ENCODE measurements at places on chromosomes 6 and 20. TPM values are rescaled to one million over a fixed set of nuclear protein-coding genes. Genes with fewer than 3 reads are reported as not detected.
A peak's percentile ranks its signal among the peaks of the same experiment; 100 is the strongest.

DNA sequence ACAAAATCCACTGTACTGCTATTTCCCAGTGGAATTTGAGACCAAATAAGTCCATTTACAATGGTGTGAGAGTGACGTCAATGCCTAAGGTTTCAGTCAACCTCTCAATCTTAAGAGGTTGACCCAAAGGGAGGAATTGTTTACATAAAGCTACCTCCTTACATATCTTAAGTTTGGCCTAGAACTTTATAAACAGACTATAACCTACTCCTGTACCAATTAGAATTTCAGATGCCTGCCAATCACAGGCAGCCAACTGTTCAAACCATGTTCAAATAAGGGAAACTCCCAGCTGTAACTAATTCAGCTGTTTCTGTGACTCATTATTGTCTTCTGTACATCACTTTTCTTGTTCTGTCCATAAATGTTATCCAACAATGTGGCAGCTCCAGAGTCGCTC, 14.5 kb downstream of the LGSN start:
- H3K27me3 ChIP-seq: no peaks in the 10 kb centered on the region
- H3K36me3 ChIP-seq: no peaks in the 10 kb centered on the region
- no peak overlapping the region for H3K27ac ChIP-seq
- DNase-seq: no peak

DNA sequence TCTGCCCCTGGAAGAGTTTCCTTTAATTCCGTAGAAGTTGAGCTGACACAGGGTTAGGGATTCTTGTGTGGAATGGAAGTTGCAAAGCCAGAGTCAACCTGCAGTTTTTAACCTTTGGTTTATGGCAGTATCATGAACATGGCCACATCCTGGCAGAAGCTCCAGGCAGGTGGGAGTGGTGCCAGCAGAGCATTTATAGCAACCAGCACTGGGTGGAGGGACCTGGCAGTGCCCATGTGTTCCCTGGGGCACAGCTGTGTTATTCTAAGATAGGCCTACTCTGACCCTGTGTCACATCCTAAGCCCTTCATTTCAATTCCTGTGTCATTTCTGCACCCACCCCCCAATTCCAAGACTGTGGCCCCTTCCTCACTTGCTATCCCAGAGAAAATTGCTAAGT, 26.1 kb upstream of the ZNF831 start:
- H3K27ac ChIP-seq: no peak overlapping the region
- H3K4me1 ChIP-seq: peaks cover 38% of the 10 kb centered on the region
- DNase-seq: no peak
- H3K27me3 ChIP-seq: no peaks in the 10 kb centered on the region

- peaks cover 3% of the 10 kb centered on the region for H3K4me1 ChIP-seq
- H3K27me3 ChIP-seq: no peaks in the 10 kb centered on the region
These were observed 47.8 kb downstream of the CDH22 start for GRCh38 chr20:46260480-46260879.

DNA sequence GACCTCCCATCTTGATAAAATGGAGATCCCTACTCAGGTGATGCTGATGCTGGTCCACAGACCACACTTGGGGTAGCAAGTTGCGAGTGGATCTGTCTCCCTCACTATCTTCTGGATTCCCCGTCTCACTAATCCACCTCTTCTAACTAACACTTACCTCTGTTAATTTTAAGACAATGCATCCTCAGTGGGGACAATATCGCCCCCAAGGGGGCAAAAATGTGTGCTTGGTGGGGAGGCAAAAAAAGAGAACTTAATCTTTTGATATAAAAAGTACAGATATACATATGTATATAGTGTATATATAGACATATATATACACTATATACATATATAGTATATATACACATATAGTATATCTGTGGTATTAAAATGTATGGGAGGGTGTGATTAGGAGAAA, 4.3 kb downstream of the LRFN2 start:
- no peaks in the 10 kb centered on the region for H3K36me3 ChIP-seq
- no peak for DNase-seq
- no peaks in the 10 kb centered on the region for H3K27me3 ChIP-seq
- H3K4me3 ChIP-seq: no peak overlapping the region
- no peak overlapping the region for H3K27ac ChIP-seq

DNA sequence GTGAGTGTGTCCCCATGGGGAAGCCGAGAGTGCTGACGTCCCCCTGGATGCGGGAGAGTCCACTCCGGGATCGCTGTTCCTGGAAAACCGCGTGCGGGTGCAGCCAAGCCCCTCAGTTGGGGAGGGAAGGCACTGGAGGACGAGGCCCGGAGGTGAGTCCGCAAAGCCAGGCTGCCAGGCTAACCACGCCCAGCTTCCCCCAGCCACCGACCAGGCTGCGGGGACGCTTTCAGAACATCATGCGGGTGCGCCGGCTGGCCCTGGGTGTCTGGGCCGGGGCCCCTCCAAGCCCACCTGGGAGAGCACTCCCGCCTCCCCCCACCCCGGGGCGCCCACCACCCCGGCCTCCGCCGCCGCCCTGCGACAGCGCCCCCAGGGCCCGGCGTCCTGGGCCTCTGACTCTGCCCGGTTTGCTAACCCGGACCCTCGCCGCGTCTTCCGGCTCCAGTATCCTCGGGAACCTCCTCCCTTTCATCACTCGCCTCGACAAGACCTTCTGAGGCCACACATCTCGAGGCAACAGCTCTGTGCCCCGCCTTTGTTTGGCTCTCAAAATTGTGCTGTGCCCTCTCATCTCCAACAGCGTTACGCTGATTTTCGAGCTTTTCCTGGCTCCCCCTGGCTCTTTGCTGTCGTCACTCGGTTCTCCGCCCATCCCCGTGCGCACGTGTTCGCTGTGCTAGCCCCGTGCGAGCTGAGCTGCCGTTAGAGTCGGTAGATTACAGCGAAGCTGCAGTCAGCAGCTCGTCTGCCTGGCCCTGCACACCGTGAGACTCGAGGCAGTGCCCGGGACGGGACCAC, 47.1 kb upstream of the ENTPD6 start:
- H3K27me3 ChIP-seq: peaks cover 59% of the 10 kb centered on the region
- no peaks in the 10 kb centered on the region for H3K36me3 ChIP-seq
- H3K4me1 ChIP-seq: peaks cover 13% of the 10 kb centered on the region
- no peak overlapping the region for H3K27ac ChIP-seq
- H3K4me3 ChIP-seq: peak overlapping the region; percentile 64

NCR2 gene
- not detected for total RNA-seq

DNA sequence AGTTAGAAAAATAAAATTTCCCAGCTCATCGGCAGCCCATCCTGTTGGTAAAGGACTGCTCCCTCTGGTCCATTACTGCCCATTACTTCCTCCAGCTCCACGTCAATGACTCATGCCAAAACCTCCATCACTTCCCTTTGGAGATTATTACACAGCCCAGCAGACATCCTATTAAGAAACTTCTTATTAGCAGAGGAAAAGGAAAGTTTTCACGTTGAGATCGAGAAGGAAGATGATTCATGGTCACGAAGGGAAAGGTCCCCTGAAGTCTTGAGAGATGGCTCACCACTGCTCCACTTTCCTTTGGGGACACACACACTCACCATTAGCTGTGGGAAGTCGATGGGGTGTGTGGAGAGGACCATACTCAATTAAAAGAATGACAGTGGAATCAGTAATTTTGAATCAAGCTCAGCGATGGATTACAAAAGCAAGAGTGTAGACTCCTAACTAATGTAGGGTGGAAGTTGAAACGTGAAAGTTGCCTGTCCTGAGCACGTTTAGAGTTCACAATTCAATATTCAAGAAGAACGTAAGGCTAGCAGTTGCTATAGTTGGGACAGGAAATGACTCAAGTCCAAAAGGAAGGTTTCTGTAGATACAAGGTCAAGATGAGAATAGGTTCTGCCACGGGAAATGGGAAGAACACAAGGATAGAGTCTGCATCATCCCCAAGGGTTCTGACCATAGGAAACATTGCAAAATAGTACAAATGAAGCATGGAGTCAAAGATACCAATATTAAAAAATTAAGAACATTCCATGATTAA, 21.6 kb downstream of the SASH1 start:
- H3K36me3 ChIP-seq: no peaks in the 10 kb centered on the region
- no peak overlapping the region for H3K4me3 ChIP-seq
- no peak for DNase-seq
- peak overlapping the region; percentile 68 for H3K27ac ChIP-seq
- H3K27me3 ChIP-seq: no peaks in the 10 kb centered on the region

DNA sequence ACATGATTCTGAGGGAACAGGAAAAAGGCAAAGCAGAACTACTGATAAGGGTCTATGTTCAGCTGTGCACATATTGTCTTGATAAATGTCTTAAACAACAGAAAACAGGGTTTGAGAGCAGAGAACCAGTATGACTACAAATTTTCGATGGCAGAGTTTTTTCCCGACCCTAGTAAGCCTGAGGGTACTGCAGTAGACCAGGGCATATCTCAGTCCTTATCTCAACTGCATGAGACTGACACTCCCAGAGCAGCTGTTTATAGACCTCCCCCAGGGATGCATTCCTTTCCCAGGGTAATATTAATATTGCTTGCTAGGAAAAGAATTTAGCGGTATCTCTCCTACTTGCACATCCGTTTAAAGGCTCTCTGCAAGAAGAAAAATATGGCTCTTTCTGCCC, 1176.8 kb upstream of the ADGRB3 start:
- DNase-seq: no peak
- no peak overlapping the region for H3K4me3 ChIP-seq
- H3K36me3 ChIP-seq: no peaks in the 10 kb centered on the region
- H3K4me1 ChIP-seq: no peaks in the 10 kb centered on the region
- no peaks in the 10 kb centered on the region for H3K27me3 ChIP-seq
- no peak overlapping the region for H3K27ac ChIP-seq

RPN2 gene
- 167 TPM for total RNA-seq

NAA20 gene
- 134 TPM for total RNA-seq

OR2J3 gene
- not detected for total RNA-seq

ACTL10 gene
- total RNA-seq: 1.8 TPM

DNA sequence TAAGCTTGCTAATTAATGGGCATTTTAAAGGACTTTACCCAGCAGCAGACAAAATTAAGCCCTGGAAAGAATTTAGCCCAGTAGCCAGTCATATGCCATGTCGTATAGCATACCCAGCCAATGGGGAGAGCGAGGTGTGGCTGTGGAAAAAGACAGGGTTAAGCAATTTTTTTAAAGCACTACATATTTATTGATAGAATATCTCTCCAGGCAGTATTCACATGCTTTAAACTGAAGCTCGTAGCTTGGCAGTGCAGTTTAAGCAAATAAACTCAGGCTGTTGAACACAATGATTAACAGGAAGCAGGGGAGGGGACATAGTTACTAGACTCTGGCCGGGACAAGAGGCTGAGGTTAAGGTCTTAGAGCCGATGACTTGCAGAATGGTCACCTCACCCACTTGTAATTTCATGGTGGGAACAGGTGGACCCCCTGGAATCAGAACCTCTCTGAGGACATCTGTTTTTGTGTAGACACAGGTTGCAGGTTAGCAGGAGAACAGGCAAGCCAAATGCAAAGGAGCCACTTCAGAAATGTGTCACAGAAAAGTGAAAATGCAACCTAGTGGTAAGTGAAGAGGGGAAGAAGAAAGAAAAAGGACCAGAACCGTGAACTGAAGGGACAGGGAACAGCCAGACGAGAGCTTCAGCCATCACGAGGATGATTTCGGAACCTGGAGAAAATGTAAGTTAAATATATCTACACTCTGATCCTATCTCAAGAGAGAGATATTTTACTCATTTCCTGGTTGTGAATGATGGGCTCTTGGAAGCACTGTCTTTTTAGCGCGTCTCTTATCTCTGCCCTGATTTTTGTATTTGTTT, 7.2 kb downstream of the GCNT2 start:
- no peak for DNase-seq
- no peaks in the 10 kb centered on the region for H3K36me3 ChIP-seq
- H3K4me1 ChIP-seq: peaks cover 20% of the 10 kb centered on the region
- H3K27ac ChIP-seq: peak overlapping the region; percentile 74
- peak overlapping the region; percentile 32 for H3K4me3 ChIP-seq

GRCh38 chr6:168870982-168871381, 382.7 kb downstream of the THBS2 start:
- no peak overlapping the region for H3K4me3 ChIP-seq
- no peak for DNase-seq
- H3K36me3 ChIP-seq: no peaks in the 10 kb centered on the region
- H3K27me3 ChIP-seq: peaks cover 29% of the 10 kb centered on the region
- H3K4me1 ChIP-seq: no peaks in the 10 kb centered on the region

DNA sequence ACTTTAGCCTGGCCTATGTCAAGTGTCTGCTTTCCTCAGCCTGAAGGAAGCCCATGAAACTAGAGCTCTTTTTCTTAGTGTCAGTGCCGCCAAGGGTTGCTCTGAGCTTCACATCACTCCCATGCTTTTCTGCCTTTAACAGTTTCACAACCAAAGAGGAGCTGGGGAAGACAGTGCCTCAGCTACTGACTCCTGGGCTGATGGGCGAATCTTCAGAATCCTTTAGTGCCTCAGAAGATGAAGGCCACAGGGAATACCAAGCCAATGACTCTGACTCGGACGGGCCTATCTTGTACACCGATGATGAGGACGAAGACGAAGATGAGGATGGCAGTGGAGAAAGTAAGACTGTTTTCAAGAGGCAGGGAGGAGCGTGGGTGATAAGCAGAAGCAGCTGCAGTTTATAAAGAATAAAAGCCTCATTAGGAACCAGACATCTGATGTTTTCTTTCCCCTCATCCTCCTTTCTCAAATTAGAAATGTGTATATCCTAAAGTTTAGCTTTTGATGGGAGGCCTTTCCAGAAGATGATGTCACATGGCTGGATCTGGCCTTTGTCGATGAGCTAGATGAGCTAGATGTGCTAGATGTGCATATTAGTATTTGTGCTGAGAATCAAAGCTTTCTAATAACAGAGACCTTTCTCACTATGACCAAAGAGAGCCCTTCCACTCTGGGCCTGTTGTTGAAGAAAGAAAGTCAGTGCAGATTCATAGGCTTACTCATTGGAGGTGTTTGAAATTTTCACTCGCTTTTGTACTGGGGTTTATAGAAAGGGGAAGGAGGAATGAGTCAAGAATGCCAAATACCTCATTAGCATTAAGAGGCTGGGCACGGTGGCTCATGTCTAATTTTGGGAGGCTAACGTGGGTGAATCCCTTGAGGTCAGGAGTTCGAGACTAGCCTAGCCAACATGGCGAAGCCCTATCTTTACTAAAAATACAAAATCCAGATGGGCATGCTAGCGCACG, 70.7 kb upstream of the LTV1 start:
- peaks cover 9% of the 10 kb centered on the region for H3K4me1 ChIP-seq
- no peak overlapping the region for H3K4me3 ChIP-seq
- no peaks in the 10 kb centered on the region for H3K27me3 ChIP-seq
- no peaks in the 10 kb centered on the region for H3K36me3 ChIP-seq

- H3K27me3 ChIP-seq: no peaks in the 10 kb centered on the region
- no peak for DNase-seq
- no peaks in the 10 kb centered on the region for H3K36me3 ChIP-seq
- no peak overlapping the region for H3K4me3 ChIP-seq
- H3K4me1 ChIP-seq: no peaks in the 10 kb centered on the region
These were observed 470.4 kb downstream of the TFAP2B start for GRCh38 chr6:51289041-51289440.
